ENCODE measurements at places on chromosomes 4 and X.

GRCh38 chr4:25441519-25442117, 64.6 kb downstream of the ANAPC4 start:
- no peak for DNase-seq

GRCh38 chr4:16171831-16172230, 54.4 kb downstream of the TAPT1 start:
- no peak for DNase-seq

DNA sequence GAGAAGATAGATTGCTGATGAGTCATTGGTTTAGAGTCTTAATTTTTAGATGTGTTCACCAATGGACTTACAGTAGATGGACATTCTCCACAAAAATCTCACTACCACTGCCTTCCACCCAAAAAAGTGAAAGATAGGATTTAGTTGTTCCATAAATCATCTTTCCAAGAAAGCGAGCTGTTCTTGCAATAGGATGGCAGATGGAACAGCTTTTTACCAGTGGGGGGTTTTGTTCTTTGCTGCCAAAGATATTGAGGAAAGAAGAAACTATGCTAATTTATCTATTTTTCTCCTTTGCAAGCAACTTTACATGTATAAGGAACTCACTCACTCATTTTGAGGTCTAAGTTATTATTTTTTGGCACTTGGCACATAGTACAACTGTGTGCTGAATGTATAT, 109.5 kb downstream of the ADGRL3 start:
- DNase-seq: no peak

DNA sequence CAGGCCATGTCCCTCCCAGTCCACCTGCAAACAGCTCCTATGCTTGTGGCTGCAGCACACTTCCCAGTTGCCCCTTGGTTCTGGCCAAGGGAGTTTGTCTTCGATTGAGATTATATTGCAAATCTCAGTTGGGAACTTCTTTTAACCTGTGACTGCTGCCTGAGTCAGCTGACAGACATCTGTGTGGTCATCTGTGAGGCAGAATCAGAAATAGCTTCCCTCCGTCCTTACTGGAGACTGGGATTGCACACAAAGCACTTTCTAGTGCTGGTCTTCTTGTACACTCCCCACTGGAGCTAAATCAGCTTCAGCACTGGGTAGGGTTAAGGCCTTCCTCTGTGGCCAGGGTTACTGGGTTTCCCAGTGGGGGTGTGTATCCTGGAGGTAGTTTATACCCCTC, 34.3 kb downstream of the ZNF330 start:
- DNase-seq: no peak

DNA sequence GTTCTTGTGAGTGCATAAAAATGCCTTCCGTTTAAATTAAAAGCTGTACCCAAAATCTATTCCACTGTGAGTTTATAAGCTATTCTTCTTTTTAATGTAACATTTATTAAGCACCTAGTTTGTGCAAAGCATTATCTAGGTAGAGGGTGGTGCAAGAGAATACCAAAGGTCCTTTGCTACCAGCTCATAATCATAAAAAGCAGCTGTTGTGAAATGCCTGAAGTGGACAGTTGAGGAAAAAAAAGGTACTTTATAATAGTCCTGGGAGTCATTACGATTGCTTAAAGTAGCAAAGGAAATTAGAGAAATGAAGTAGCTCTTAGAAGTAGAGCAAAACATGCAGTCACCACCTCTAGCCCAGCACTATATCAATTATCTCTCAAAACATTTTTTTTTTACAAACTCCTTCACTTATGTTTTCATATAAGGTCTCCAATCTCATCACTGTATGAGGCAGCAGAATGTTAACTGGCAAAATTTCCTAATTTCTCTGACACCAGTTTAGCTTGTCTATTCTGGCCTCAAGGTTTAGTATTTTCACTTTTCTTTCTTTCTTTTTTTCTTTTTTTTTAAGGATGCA, 2.1 kb downstream of the MBNL3 start:
- DNase-seq: no peak

GRCh38 chr4:165555302-165555701, 176.5 kb downstream of the CPE start:
- DNase-seq: no peak

DNA sequence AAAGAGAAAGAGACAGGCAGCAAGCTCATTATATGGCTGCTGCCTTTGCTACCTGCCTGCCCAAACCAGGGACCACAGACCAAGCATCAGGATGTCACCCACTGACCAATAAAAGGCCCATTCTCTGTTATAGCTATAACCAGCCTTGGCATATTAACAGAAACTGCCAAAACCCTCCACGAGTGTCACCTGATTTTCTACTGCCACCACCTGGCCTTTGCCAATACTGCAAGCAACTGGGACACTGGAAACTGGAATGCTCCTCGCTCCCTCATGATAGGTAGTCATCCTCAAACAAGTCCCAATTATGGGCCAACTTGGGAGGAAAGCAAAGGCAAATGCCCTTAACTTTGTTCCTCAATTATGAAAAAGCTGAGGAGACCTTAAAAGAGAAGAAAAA, 76.0 kb downstream of the SPIN4 start:
- DNase-seq: no peak

- DNase-seq: no peak
Observed at GRCh38 chrX:40845331-40845911, 110.1 kb upstream of the MED14 start.

GRCh38 chr4:141885112-141885511, 248.7 kb downstream of the IL15 start:
- DNase-seq: no peak

DNA sequence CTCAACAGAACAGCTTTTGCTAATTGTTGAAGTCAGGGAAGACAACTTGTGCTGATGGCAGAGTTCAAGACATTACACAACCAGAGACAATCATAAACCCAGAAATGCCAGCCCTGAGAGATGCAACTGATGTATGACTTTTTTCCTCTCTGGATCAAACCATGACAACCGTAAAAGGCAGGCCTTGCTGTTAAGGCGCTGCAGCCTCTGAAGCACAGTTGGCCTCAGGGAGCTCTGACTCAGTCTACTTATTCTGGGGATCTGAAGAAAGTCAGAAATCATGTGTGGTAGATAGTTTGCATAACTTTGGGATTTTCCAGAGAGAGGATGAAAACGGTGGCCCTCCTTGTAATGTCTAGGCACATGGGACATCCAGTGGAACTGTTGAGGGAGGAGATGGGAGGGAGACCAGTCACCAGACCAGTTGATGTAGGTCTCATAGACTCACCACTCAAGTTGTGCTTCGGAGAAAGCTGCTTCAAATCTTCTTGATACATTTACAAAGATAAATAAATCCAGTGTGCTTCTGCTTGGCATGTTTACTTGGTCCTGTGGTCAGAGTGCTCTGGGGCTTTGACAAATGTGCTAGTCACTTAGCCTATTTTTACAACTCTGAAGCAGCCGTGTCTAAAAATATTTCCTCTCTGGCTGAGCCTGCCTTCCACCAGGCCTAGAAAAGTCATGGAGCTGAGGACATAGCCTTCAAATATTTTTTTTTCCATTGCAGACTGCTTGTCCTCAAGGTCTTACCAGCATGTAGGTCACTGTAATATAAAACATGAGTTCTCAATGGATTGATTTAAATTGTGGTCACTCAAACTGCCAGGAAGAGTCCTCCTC, 7.5 kb downstream of the HADH start:
- no peak for DNase-seq

DNA sequence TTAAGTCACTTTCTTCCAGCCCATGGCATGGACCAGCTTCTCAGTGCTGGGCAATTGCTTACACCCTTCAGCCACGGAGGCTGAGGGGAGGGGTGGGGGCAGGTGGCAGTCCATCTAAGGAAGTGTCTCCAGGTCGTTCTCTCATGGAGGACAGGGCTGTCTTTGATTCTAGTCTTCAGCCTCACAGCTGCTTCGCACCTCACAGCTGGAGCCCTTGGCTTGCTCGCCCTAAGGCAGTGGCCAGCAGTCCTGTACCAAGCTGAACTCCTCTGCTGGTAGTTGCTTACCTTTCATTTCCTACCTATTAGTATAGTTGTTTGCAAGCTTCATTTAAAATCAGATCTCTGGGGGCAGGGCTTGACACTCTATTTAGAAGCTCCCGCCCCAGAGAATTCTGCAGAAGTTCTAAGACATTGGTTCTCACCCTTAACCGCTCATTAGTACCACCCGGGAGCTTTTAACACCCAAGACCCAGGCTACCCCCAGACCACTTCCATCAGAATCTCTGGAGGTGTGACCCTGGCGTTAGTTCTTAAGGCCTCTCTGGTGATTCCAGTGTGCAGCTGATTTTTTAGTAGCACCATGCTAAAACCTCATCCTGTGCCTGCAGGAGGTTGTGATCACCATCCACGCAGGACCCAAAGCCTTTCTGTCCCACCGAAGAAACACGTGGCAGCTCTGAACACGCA, 386.8 kb downstream of the UNC5C start:
- no peak for DNase-seq

DNA sequence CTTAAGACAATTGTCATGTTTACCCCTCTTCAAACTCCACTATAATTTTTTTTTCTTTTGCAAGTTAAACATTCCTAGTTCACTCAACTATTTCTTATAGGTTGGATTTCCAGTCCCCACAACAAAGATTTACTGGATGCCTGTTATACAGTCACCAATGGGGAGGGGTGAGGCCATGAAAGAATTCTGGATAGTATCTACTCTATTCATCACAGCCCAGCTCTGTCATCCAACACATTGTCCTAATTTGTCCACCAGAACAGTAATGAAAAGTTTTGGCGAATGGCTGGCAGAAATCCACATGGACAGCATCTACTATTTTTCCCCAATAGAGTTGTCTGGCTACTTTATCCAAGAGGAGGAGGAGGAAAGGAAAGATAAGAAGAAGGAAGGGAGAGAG, 192.7 kb upstream of the S100G start:
- DNase-seq: no peak

GRCh38 chr4:176920694-176921093, 128.0 kb upstream of the VEGFC start:
- DNase-seq: no peak

GRCh38 chr4:105145156-105145902, 1.3 kb upstream of the TET2 start:
- DNase-seq: no peak

DNA sequence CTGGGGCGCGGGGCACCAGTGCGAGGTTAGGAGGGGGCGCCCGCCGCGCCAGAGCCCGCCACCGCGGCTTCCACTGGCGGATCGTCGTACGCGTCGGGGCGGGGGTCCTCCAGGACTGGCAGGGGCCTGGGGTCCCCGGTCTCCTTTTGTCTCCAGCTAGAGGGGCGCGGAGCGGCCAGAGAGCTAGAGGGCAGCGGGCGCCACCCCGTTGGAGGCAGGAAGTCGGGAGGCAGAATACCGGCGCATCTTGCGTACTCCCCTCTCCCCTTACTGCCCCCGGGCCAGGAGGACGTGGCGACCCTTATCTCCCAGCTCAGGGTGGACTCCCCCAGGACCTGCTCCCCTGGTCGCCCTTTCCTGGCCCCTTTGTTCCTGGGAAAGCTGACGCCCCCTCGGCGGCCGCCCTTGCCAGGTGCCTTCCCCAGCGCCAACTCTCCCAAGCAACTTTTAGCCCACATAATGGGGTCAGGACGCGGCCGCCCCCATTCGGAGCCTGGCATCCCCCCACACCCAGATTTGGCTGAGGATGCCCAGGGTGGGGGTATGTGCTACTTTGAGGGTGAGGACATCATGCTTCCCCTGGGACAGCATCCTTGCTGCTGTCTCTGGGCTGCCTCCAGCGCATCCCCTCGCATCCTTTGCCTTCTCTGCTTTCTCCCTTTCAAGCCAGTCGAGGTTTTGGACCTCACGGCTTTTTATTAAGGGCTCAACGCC, 933 bp downstream of the CNKSR2 start:
- no peak for DNase-seq

GRCh38 chr4:168124008-168124641, 31.8 kb downstream of the ANXA10 start:
- DNase-seq: no peak

- DNase-seq: no peak
Observed at GRCh38 chr4:185740471-185740873, 71.5 kb downstream of the SORBS2 start.

GRCh38 chr4:116122124-116122523, 963.3 kb downstream of the TRAM1L1 start:
- DNase-seq: no peak

- DNase-seq: no peak
Observed at GRCh38 chrX:10098270-10098713, 58.5 kb upstream of the CLCN4 start.

- DNase-seq: no peak
Observed at GRCh38 chr4:8108261-8108660, 50.4 kb downstream of the ABLIM2 start.

GRCh38 chr4:76896614-76897535, 1.1 kb downstream of the SOWAHB start:
- no peak for DNase-seq

- DNase-seq: no peak
Observed at GRCh38 chrX:9345957-9346356, 118.9 kb upstream of the TBL1X start.

All from stimulated activated CD8-positive, alpha-beta memory T cell treated with anti-CD3 and anti-CD28 coated beads, Interleukin-15, amount 100 ng/mL, for 4 hours (primary cell).